ENCODE measurements at places on chromosomes 16 and 17. TPM values are rescaled to one million over a fixed set of nuclear protein-coding genes. Genes with fewer than 3 reads are reported as not detected.

The ESRP2 gene
- 0.15 TPM for total RNA-seq

The ODAD4 gene
- total RNA-seq = 0.93 TPM

The TP53TG3F gene
- total RNA-seq = not detected

The TEX19 gene
- total RNA-seq = 0.28 TPM

The KCNH6 gene
- total RNA-seq = not detected

- no peak overlapping the region for H3K4me3 ChIP-seq
- H3K27ac ChIP-seq = no peak overlapping the region
- H3K27me3 ChIP-seq = no peaks in the 10 kb centered on the region
Observed at GRCh38 chr17:43924558-43924957, 17.2 kb upstream of the MPP2 start.

- H3K4me3 ChIP-seq = peak overlapping the region; percentile 98
- peak overlapping the region; percentile 99 for H3K27ac ChIP-seq
- peaks cover 44% of the 10 kb centered on the region for H3K36me3 ChIP-seq
- peaks cover 15% of the 10 kb centered on the region for H3K4me1 ChIP-seq
Observed at GRCh38 chr17:29761040-29761761, 138.5 kb upstream of the CORO6 start.

GRCh38 chr16:67879936-67880335 lies 4.7 kb upstream of the NRN1L start:
- no peak for ATAC-seq
- peaks cover 8% of the 10 kb centered on the region for H3K4me1 ChIP-seq
- no peak overlapping the region for H3K27ac ChIP-seq
- no peak overlapping the region for H3K4me3 ChIP-seq
- H3K27me3 ChIP-seq = no peaks in the 10 kb centered on the region

DNA sequence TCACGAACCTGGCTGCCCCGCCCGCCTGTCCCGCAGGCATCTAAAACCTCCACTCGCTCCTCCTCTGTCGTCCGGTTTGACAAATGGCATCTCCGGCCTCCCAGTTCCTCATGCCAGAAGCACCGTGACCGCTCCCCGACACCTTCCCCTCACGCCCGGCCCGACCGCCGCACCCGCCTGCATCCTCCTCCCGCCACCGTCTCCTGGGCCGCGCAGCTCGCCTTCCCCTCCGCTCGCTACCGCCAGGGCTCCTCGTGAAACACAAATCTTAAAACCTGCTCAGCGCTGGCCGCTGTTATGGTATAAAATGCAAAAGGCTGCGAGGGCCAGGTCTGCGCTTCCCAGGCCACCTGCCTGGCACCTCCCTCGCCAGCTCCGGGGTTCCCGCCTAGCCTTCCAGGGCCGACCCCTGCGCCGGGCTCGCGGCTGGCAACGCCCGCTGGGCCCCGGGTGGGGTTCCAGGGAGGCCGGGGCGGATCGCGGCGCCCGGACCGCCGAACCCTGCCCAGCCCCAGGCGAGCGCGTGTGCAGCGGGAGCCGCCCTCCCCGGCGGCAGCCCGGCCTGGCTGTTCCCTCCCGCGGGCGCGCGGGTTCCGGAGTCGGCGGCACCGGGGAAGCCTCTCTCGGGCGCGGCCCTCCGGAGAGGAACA lies 488 bp downstream of the SPSB3 start:
- H3K36me3 ChIP-seq = peaks cover 14% of the 10 kb centered on the region
- peak overlapping the region; percentile 89 for H3K4me3 ChIP-seq
- no peak for ATAC-seq

- peaks cover 75% of the 10 kb centered on the region for H3K36me3 ChIP-seq
- no peak overlapping the region for H3K4me3 ChIP-seq
- H3K4me1 ChIP-seq = no peaks in the 10 kb centered on the region
Observed at GRCh38 chr16:69936252-69936651, 14.9 kb upstream of the CLEC18A start.

DNA sequence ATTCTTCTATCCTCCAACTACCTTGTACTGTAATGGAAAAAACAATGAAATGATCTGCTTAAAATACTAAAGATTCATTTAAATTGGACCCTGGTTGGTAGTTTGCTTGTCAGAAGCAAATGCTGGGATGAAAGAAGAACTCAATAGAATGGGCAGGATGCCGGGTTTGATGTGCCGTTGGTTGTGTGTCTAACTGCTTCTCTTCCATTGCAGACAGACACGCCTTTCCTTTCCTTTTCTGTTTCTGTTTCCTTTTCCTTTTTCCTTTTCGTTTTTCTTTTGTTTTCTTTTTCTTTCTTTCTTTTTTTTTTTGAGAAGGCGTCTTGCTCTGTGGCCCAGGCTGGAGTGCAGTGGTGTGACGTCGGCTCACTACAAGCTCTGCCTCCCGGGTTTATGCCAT lies 64.6 kb downstream of the PLCG2 start:
- H3K4me1 ChIP-seq = no peaks in the 10 kb centered on the region
- no peak overlapping the region for H3K27ac ChIP-seq
- H3K4me3 ChIP-seq = no peak overlapping the region
- no peaks in the 10 kb centered on the region for H3K36me3 ChIP-seq
- no peak for ATAC-seq

DNA sequence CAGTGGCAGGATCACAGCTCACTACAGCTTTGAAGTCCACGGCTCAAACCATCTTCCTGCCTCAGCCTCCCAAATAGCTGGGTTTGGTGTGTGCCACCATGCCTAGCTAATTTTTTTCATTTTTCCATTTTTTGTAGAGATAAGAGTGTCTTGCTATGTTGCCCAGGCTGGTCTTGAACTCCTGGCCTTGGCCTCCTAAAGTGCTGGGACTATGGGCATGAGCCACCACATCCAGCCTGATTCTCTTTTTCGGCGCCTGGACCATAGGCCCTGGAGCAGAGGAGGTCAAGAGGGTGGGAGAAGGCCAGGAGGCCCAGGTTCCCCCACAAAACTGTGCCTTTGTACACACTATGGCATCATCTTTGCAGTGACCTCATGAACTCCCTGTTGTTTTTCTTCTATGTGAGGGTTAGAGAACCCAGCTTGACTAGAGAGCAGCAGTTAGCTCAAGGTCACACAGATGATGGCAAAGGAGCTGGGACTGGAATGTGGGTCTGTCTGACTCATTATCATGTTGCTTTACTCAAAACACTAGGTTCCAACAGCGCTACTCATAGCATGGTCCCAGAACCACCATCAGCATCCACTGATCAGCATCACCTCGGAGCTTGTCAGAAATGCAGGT lies 16.3 kb downstream of the SCN4A start:
- H3K27me3 ChIP-seq = no peaks in the 10 kb centered on the region
- H3K36me3 ChIP-seq = no peaks in the 10 kb centered on the region
- peaks cover 12% of the 10 kb centered on the region for H3K4me1 ChIP-seq

- no peak overlapping the region for H3K27ac ChIP-seq
- H3K27me3 ChIP-seq = no peaks in the 10 kb centered on the region
- H3K36me3 ChIP-seq = no peaks in the 10 kb centered on the region
- no peak overlapping the region for H3K4me3 ChIP-seq
- ATAC-seq = no peak
Observed at GRCh38 chr17:54991567-54991966, 23.0 kb downstream of the STXBP4 start.

- H3K27ac ChIP-seq = no peak overlapping the region
- H3K27me3 ChIP-seq = no peaks in the 10 kb centered on the region
- H3K4me1 ChIP-seq = no peaks in the 10 kb centered on the region
- H3K36me3 ChIP-seq = no peaks in the 10 kb centered on the region
- ATAC-seq = no peak
Observed at GRCh38 chr16:64969221-64969620, 152.6 kb downstream of the CDH11 start.

GRCh38 chr16:83701494-83701893 lies 106.3 kb upstream of the HSBP1 start:
- H3K27me3 ChIP-seq = peaks cover 4% of the 10 kb centered on the region
- no peaks in the 10 kb centered on the region for H3K4me1 ChIP-seq
- H3K36me3 ChIP-seq = no peaks in the 10 kb centered on the region
- ATAC-seq = no peak
- no peak overlapping the region for H3K4me3 ChIP-seq

- H3K27me3 ChIP-seq = no peaks in the 10 kb centered on the region
- peaks cover 41% of the 10 kb centered on the region for H3K36me3 ChIP-seq
- peak overlapping the region; percentile 87 for H3K4me3 ChIP-seq
- peak; percentile 42 for ATAC-seq
- peaks cover 14% of the 10 kb centered on the region for H3K4me1 ChIP-seq
Observed at GRCh38 chr16:2912330-2913199, 834 bp downstream of the FLYWCH1 start.

DNA sequence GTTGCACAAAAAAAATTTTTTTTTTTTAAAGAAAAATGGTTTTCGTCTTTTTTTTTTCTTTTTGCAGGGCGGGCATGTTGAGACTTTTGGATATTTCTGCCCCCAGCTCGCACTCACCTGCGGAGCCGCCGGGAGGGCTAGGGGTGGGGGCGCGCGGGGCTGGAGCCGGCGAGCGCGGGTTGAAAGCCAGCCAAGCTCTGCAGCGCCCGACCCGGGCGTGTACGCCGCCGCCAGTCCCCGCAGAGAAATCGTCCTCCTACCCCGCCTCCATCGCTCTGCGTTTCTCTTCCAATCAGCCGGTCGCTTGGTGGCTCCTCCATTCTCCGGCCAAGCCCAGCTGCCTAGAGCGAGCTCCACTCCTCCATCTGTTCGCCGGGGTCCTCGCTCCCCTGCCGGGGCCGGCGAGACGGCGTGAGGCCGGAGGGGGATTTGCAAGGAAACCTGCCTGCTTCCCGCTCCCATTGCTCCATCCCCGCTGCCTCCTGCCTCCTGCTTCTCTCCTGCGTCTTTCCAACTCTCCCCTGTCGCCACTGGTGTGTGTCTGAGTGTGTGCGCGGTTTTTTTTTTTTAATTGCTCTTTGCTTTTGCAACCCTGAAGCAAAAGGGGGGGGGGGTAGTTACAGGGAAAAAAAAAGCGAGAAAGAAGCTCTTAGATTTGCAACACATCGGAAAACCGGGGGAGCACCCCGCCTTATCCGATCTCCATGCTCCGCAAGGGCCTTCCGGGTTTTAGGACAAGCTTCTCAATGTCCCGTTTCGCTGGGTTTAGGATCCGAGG lies 1.8 kb upstream of the UBTF start:
- H3K27me3 ChIP-seq = no peaks in the 10 kb centered on the region
- ATAC-seq = peak; percentile 29
- peaks cover 19% of the 10 kb centered on the region for H3K36me3 ChIP-seq
- peaks cover 1% of the 10 kb centered on the region for H3K4me1 ChIP-seq

GRCh38 chr17:12579288-12579687 lies 86.4 kb upstream of the MYOCD start:
- no peaks in the 10 kb centered on the region for H3K4me1 ChIP-seq
- H3K27me3 ChIP-seq = peaks cover 9% of the 10 kb centered on the region
- no peak for ATAC-seq

DNA sequence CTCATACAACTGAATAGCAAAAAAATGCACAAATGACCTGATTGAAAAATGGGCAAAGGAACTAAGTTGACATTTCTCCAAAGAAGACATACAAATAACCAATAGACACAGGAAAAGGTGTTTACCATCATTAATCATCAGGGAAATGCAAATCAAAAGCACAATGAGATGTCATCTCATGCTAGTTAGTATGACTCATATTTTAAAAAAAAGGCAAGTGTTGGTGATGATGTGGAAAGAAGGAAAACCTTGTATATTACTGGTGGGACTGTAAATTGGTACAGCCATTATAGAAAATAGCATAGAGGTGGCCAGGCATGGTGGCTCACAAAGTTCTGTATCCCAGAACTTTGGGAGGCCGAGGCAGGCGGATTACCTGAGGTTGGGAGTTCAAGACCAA lies 232.5 kb upstream of the ZFHX3 start:
- no peaks in the 10 kb centered on the region for H3K36me3 ChIP-seq
- no peak overlapping the region for H3K27ac ChIP-seq
- ATAC-seq = no peak
- no peak overlapping the region for H3K4me3 ChIP-seq
- no peaks in the 10 kb centered on the region for H3K27me3 ChIP-seq

DNA sequence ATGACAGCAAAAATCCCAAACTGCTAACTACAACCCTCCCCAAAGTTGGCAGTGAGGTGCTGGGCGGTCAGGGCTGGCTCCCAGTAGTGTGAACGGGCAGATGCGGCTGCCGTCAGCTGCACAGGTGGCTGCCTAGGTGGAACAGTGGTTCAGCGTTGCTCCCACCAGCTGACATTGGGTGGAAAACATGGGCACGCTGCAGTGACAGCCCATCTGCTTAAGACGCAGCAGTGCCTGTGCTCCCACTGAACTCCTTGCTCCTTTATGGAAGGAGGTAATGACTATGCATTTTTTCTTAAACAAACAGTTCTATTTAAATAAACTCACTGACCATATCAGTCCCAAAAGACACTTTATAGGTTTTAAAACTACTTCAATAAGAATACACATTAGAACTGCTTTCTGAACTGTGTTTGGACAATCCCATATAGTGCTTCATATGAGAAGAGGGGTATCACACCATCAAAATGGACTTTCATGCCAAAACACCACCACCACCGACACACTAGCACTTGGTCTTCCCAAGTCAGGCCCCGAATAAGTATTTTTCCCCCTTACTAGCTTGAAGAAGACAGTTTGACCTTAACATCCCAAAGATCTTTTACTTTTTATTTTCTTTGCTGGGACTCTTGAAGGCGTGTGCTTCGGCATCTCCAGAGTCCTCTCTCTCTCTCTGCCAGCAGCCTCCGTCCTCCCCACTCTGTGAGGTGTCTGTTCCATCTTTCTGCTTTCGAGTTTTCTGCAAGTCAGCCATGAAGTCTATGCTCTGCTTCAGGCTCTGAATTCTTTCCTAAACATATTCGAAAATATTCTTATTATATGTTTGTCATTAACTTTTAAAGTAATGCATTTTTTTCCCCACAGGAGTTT lies 34.4 kb downstream of the BRD7 start:
- H3K27ac ChIP-seq = peak overlapping the region; percentile 95
- peaks cover 54% of the 10 kb centered on the region for H3K4me1 ChIP-seq
- ATAC-seq = no peak
- no peaks in the 10 kb centered on the region for H3K27me3 ChIP-seq

- peak; percentile 53 for ATAC-seq
- H3K27ac ChIP-seq = no peak overlapping the region
- H3K4me3 ChIP-seq = no peak overlapping the region
- peaks cover 3% of the 10 kb centered on the region for H3K4me1 ChIP-seq
- H3K36me3 ChIP-seq = no peaks in the 10 kb centered on the region
Observed at GRCh38 chr17:20944014-20944865, 98.6 kb downstream of the USP22 start.

- no peak overlapping the region for H3K27ac ChIP-seq
- ATAC-seq = no peak
- H3K4me3 ChIP-seq = no peak overlapping the region
Observed at GRCh38 chr16:15829460-15829859, 27.4 kb downstream of the MYH11 start.

- H3K4me3 ChIP-seq = no peak overlapping the region
- H3K27me3 ChIP-seq = no peaks in the 10 kb centered on the region
- ATAC-seq = no peak
- H3K36me3 ChIP-seq = no peaks in the 10 kb centered on the region
Observed at GRCh38 chr16:77739559-77739892, 17.2 kb downstream of the NUDT7 start.

DNA sequence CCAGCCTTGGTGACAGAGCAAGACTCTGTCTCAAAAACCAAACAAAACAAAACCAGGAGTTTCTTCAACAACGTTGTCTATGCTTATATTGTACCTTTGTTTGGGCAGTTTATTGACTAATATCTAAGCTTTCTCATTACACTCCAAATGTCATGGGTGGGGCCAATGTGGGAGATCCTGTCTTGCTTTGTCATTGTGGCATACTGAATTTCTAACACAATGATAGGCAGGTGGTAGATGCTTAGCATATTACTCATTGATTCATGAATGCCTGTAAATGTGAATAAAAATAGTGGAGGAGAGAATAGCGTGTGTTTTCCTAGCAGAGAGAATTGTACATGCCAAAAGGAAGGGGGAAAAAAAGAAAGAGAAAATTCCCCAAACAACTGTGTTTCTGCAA lies 802.5 kb upstream of the EEF2KMT start:
- H3K27ac ChIP-seq = no peak overlapping the region
- H3K4me1 ChIP-seq = no peaks in the 10 kb centered on the region
- no peak for ATAC-seq
- H3K36me3 ChIP-seq = no peaks in the 10 kb centered on the region

- ATAC-seq = no peak
- no peaks in the 10 kb centered on the region for H3K4me1 ChIP-seq
- no peak overlapping the region for H3K4me3 ChIP-seq
- H3K36me3 ChIP-seq = no peaks in the 10 kb centered on the region
Observed at GRCh38 chr17:33858682-33859081, 396.4 kb upstream of the CCL2 start.

Data from activated T-helper 17 cell treated with anti-CD3 and anti-CD28 coated beads, Interleukin-2, amount 50 U/mL, for 72 hours (primary cell).